Left lung (tissue), 14 donors: ENCODE measurements at places on chromosomes 16 and 17.

GRCh38 chr17:51948128-51948527, 210.4 kb downstream of the CA10 start:
- DNase-seq, result no peak

- DNase-seq, result no peak
These were observed 621 bp upstream of the CSHL1 start for GRCh38 chr17:63911657-63912100.

DNA sequence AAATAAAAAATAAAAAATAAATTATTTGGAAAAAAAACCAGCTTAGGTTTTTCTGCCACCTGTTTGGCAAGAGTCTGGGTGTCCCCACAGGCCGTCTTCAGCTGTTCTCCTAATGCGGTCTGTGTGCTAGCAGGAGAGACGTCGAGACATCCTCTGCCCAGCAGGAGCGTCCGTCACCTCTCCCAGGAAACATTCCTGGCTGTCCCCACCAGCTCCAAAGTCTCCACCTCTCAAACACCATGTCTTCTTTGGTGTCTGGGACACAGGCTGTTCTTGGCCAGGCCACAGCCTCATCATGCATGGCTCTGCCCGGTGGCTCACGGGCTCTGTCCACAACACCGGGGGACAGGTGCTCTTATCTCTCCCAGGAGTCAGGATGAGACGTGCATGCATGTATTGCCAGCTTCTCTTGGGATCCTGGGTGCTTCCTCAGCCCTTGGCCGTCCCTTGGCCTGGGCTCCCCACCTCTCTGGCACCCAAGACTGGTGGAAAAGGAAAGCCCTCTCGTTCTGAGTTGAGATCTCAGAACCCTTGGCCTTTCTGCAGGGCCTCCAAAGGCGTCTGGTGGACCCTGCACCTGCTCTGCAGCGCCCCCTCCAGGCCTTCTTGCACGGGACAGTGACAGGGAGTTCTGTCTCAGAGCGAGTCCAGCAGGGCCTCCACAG, 84.9 kb upstream of the CBX4 start:
- DNase-seq, result no peak

DNA sequence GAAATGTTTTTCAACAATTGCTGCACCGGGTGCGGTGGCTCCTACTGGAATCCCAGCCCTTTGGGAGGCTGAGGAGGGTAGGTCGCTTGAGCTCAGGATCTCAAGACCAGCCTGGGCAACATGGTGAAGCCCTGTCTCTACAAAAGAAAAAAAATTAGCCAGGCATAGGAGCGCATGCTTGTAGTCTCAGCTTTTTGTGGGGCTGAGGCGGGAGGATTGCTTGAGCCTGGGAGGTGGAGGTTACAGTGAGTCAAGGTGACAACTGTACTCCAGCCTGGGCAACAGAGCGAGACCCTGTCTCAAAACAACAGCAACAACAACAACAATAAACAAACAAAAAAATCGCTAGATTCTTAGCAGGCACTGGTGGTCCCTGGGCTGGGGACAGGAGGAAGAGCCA, 28.5 kb downstream of the IL21R start:
- no peak for DNase-seq

- peak; percentile 68 for DNase-seq
These were observed 516 bp downstream of the CPNE2 start for GRCh38 chr16:57092786-57093411.

- DNase-seq, result no peak
These were observed 9.6 kb upstream of the RHBDF2 start for GRCh38 chr17:76510831-76511244.

DNA sequence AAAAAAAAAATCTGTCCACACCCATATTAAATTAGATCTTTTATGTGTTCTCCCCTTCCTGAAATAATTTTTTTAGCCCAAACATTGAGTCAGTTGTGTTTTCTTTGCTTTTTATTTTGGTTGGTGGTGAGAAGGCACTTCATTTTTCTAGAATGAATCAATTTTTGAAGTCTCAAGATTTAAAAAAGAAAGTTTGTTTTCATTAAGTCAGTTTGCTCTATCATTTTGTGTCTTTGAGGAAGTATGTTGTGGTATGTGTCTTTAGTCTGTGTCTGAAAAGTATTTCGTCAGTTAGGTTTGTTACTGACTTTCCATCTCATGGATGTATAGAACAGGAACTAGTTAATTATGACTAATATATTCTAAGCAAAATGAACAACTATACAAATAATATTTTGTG, 3.8 kb downstream of the IGF2BP1 start:
- no peak for DNase-seq

DNA sequence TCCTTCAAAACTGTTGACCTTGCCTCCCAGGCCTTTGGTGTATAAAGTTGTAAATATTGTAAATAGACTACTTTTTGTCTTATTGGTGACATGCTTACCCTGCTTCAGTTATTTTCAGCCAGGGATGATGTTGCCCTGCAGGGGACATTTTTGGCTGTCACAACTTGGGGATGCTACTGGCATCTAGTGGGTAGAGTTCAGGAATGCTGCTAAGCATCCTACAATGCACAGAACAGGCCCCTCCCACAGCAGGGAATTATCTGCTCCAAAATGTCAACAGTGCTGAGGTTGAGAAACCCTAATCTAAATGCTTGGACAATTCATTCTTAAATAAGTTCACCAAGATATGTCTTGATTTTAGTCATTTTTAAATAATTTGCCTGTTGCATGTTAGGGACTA, 459.8 kb downstream of the PMP22 start:
- DNase-seq, result no peak

DNA sequence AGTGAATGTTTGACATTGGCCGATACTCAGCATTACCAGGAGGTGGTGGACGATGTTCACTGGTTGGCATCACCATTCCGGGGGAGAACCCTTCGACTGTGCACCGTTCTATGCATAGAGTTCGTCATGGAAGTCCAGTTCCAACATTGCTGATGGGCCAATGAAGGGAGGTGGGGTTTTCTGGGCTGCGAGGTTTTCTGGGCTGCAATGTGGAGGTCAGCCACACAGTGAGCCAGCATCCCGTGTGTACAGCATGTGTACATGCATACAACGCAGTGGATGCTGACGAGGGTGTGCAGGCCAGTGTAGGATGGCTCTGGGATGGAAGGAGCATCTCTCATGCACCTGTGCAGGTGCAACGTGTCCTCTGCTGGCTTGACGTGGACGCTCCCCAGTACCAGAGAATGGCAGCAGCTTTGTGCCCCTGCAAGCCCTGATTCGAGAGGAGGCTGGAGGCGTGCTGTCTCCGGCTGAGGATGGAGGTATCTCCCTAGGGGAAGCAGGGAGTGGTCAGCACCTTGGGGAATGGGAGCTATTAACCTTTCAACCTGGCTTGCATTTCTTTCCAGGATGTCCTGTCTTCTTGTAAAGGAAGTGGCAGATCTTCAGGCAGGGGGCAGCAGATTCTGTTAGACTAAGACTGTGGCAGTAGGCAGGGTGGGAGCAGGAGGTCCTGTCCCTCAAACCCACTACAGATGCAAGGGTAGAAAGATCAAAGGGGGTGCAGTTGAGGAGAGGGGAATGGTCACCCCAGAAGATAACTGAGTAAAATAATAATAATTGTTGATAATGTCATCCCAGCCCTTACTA, 98.2 kb downstream of the CYLD start:
- DNase-seq, result no peak

GRCh38 chr16:83803811-83804210, 4.0 kb upstream of the HSBP1 start:
- no peak for DNase-seq

DNA sequence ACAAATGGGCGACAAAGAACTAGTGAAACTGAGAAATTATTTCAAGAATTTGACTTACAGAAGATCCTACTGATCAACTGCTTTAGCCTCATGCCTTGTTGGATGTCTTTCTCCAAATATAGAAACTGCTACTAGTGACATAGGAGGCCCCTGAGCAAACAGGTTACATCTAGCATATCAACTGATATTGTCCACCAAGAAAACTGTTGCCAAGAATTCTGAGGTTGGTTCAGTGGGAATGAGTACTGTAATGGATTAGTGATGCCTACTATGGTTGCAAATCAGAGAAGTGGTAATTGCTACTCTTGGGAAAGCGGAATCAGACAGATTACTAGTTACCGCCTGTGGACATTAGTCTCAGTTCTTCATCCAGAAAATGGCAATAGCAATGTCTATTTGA, 10.0 kb downstream of the CDC27 start:
- DNase-seq, result no peak

DNA sequence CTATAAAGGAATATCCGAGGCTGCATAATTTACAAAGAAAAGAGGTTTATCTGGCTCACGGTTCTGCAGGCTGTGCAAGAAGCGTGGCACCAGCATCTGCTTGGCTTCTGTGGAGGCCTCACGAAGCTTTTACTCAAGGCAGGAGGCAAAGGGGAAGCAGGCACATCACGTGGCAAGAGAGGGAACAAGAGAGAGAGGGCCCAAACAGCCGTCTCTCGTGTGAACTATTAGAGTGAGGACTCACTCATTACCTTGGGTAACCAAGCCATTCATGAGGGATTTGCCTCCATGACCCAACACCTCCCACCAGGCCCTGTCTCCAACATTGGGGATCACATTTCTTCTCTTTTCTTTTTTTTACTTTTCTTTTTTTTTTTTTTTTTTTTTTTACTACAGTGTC, 7.5 kb upstream of the ALKBH5 start:
- peak; percentile 66 for DNase-seq

- no peak for DNase-seq
These were observed 196.4 kb upstream of the KIF2B start for GRCh38 chr17:53626286-53626685.

DNA sequence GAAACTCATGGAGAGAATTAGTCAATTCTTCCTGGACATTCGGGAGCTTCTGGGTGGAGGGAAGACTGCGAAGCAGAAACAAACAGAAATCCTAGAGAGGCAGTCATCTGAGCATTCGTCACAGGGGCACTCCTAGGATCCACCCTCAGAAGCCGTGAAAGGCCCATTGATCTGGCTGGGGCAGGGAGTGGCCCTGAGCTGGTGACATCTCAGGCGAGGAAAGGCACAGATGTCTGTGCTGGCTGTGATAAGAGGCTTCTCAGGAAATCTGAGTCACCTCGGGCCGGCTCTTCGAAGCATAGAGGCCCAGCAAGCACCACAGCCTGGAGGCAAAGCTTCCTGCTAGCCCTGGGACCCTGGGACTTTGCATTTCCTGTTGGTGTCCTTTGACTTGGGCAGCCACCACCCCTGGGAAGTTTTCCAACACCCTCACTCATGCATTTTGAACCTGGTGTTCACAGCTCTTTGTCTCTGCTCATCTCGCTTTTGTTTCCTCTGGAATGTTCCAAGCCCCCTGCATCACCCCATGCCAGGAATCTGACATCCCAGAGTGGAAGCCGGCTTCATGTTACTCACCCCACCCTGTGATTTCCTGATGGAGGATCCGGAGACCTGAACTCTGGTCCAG, 23.3 kb upstream of the CDRT4 start:
- DNase-seq, result no peak

GRCh38 chr16:57263541-57264351, 18.7 kb downstream of the ARL2BP start:
- DNase-seq, result no peak

DNA sequence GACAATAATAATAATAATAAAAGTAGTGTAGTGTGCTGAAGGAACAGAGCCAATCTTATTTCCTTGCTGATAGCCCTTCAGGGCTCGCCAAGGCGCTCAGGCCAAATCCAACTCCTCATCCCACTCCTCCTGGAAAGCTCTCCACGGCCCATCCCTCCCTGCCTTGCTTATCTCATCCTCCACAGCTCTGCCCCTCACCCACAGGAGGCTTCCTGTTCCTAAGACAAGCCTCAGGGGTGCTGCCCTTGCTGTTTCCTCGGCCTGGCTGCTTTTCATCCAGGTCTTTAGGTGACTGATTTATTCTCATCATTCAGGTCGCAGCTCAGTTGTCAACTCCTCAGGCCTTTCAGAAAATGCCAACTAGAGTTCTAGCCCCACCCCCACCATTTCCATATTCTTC, 11.2 kb downstream of the GTF3C1 start:
- no peak for DNase-seq

DNA sequence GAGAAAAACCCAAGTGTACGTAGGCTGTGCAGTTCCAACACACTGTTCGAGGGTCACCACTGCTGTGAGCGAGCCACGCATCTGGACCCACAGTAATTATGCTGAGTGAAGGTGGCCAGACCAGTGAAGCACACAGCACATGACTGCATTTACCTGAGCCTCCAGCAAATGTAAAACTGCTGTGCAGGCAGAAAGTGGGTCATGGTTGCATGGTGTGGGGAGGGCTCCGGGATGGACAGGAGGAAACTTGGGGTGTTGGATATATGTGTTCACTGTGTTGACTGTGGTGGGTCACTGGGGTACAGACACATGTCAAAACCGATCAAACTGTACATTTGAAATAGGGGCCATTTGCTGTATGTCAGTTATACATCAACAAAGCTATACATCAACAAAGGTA, 78.7 kb upstream of the METRNL start:
- DNase-seq, result no peak
